ENCODE measurements at places on chromosomes 11 and 22. TPM values are rescaled to one million over a fixed set of nuclear protein-coding genes. Genes with fewer than 3 reads are reported as not detected.

SMIM38 gene
- total RNA-seq: 0.70 TPM

RHBDD3 gene
- 19.7 TPM for total RNA-seq

ZP1 gene
- not detected for total RNA-seq

MOGAT2 gene
- 169 TPM for total RNA-seq

RAB3IL1 gene
- 3.1 TPM for total RNA-seq

HIKESHI gene
- total RNA-seq: 18.5 TPM

GPHA2 gene
- not detected for total RNA-seq

NUCB2 gene
- total RNA-seq: 53.6 TPM

IL18BP gene
- 8.0 TPM for total RNA-seq

ADM gene
- total RNA-seq: 47.1 TPM

DDI1 gene
- not detected for total RNA-seq

TLCD5 gene
- total RNA-seq: 0.49 TPM

IGSF22 gene
- total RNA-seq: 2.0 TPM

SHISAL1 gene
- 8.6 TPM for total RNA-seq

MPZL3 gene
- total RNA-seq: 12.8 TPM

PARVA gene
- 70.4 TPM for total RNA-seq

CCDC15 gene
- 0.53 TPM for total RNA-seq

CYP2D6 gene
- total RNA-seq: 2.0 TPM

C11orf97 gene
- total RNA-seq: not detected

FGF4 gene
- not detected for total RNA-seq

KCNJ1 gene
- total RNA-seq: not detected

SYCE3 gene
- not detected for total RNA-seq

GP1BB gene
- total RNA-seq: 0.40 TPM

RFPL1 gene
- not detected for total RNA-seq

THAP12 gene
- 43.3 TPM for total RNA-seq

FIBIN gene
- 5.1 TPM for total RNA-seq

OLFML1 gene
- total RNA-seq: 2.6 TPM

KDM4E gene
- total RNA-seq: not detected

OR8D4 gene
- 1.5 TPM for total RNA-seq

OR5B2 gene
- not detected for total RNA-seq

CCDC157 gene
- 1.6 TPM for total RNA-seq

OVOL1 gene
- 29.5 TPM for total RNA-seq

C11orf21 gene
- 0.78 TPM for total RNA-seq

ZNF214 gene
- total RNA-seq: 1.8 TPM

OR8B4 gene
- total RNA-seq: not detected

CD3E gene
- total RNA-seq: 6.7 TPM
